Placental pericyte (primary cell): ENCODE measurements at places on chromosomes 5 and 9. TPM values are rescaled to one million over a fixed set of nuclear protein-coding genes. Genes with fewer than 3 reads are reported as not detected.

Gene NUTM2G
- total RNA-seq, result not detected in 2 replicates

Gene SHISAL2B
- total RNA-seq, result not detected in 2 replicates

Gene RGP1
- 17.1 and 23.6 TPM in 2 replicates for total RNA-seq

Gene SPTLC1
- 105 and 122 TPM in 2 replicates for total RNA-seq

Gene SLC25A2
- 0.44 and 2.0 TPM in 2 replicates for total RNA-seq

Gene PCDHA5
- not detected in 2 replicates for total RNA-seq

Gene TICAM2
- 1.1 and 9.7 TPM in 2 replicates for total RNA-seq

Gene WDR38
- total RNA-seq, result not detected in 2 replicates

Gene NTNG2
- total RNA-seq, result 1.1 and 2.8 TPM in 2 replicates

Gene TRIM7
- 1.1 and 3.4 TPM in 2 replicates for total RNA-seq

Gene CSNK1A1
- 339 and 406 TPM in 2 replicates for total RNA-seq

Gene RMRP
- total RNA-seq, result 24,654 and 27,284 TPM in 2 replicates

Gene MARCOL
- not detected in 2 replicates for total RNA-seq

Gene SSBP2
- total RNA-seq, result 13.8 and 14.6 TPM in 2 replicates

Gene DRD1
- total RNA-seq, result 0.44 and 0.72 TPM in 2 replicates

Gene LHX2
- not detected in 2 replicates for total RNA-seq

Gene PCDHGA3
- total RNA-seq, result 4.0 and 5.5 TPM in 2 replicates

Gene KCNMB1
- not detected in 2 replicates for total RNA-seq

Gene AKNA
- total RNA-seq, result 12.9 and 26.7 TPM in 2 replicates

Gene LCN12
- 0.88 TPM in 1 of 2 replicates, not detected in the other for total RNA-seq

Gene CRB2
- total RNA-seq, result under 0.01 and 9.0 TPM in 2 replicates

Gene NRARP
- total RNA-seq, result 0.43 TPM in 1 of 2 replicates, not detected in the other

Gene MSMP
- not detected in 2 replicates for total RNA-seq

Gene CXXC5
- 61.1 and 77.9 TPM in 2 replicates for total RNA-seq

Gene PDE8B
- under 0.01 and 0.14 TPM in 2 replicates for total RNA-seq

Gene SLC45A2
- under 0.01 TPM in 1 of 2 replicates, not detected in the other for total RNA-seq

Gene TLX3
- not detected in 2 replicates for total RNA-seq

Gene SLC1A3
- 9.2 and 28.9 TPM in 2 replicates for total RNA-seq

Gene SPACA9
- 2.0 and 2.6 TPM in 2 replicates for total RNA-seq

Gene SLC46A2
- not detected in 2 replicates for total RNA-seq

Gene FST
- total RNA-seq, result 70.2 and 72.0 TPM in 2 replicates

Gene SH3PXD2B
- 39.6 and 41.8 TPM in 2 replicates for total RNA-seq

Gene ANKRD55
- total RNA-seq, result 0.44 and 0.72 TPM in 2 replicates

Gene TTC39B
- 8.5 and 11.9 TPM in 2 replicates for total RNA-seq

Gene SPATA31C1
- not detected in 2 replicates for total RNA-seq

Gene HAVCR1
- 0.88 TPM in 1 of 2 replicates, not detected in the other for total RNA-seq

Gene PRR16
- 10.5 and 13.2 TPM in 2 replicates for total RNA-seq

Gene NR5A1
- not detected in 2 replicates for total RNA-seq

Gene IFNA6
- not detected in 2 replicates for total RNA-seq

Gene GNA14
- total RNA-seq, result 0.43 and 1.3 TPM in 2 replicates

Gene SPEF2
- total RNA-seq, result 2.6 and 2.7 TPM in 2 replicates

Gene AHRR
- 55.8 and 58.2 TPM in 2 replicates for total RNA-seq

Gene SOX30
- total RNA-seq, result under 0.01 TPM in 1 of 2 replicates, not detected in the other

Gene IFNK
- total RNA-seq, result not detected in 2 replicates

Gene DOK3
- 2.2 and 4.2 TPM in 2 replicates for total RNA-seq

Gene SARDH
- 11.9 and 12.5 TPM in 2 replicates for total RNA-seq

Gene DHX29
- 23.4 and 51.8 TPM in 2 replicates for total RNA-seq

Gene RNF44
- total RNA-seq, result 6.1 and 6.9 TPM in 2 replicates

Gene SLC34A1
- not detected in 2 replicates for total RNA-seq

Gene SHOC1
- total RNA-seq, result under 0.01 and 0.14 TPM in 2 replicates

Gene ZDHHC21
- 10.1 and 12.7 TPM in 2 replicates for total RNA-seq
